Stimulated activated CD4-positive, alpha-beta T cell treated with anti-CD3 and anti-CD28 coated beads, Interleukin-2, amount 100 ng/mL, for 4 hours (primary cell): ENCODE measurements at places on chromosomes 6 and 20.

- no peak for DNase-seq
These were observed 837 bp downstream of the TRAM2 start for GRCh38 chr6:52576054-52576391.

DNA sequence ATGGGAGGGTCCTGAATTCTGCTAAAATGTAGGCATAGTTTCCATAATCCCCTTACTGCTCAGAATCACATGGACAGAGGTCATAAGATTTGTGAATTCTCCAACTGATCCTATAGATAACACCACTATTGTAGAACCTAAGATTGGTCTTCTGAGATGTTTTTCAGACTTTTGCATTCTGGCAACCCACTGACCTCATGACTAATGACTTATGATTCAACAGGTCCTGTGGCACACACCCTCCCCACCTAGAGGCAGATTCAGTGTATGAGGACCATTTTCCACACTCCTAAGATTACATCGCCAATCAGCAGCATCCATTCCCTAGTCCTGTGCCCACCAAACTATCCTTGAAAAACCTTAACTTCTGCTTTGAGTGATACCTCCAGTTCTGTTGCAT lies 207.2 kb downstream of the BTBD9 start:
- no peak for DNase-seq

DNA sequence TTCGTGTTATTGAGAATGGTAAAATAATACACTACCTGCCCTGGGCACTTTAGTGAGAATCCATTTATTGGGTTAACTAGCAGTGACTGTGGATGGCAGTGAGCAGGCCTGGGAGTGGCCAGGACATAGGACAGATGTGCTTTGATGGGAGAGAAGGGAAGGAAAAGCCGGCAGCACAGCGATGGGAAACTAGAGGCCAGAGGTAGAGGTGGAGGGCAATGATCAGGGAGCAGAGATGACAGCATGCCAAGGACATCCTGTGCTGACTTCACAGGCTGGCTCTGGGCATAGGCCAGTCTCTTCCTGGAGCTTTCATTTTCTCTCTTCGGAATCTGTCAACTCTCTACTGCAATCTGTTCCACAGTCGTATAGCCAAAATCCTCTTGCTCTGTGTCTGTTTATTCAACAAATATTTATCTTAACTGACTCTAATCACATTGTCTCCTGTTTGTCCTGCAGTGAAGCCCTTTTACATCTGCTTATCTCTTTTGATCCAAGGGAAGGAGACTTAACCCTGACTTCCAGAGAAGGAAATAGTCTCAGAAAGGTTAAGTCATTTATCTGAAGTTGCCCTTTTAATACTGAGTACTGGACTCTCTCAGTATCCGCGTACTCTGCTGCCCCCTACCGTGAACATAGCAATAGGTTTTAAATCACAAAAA lies 18.4 kb upstream of the MMP24 start:
- DNase-seq = peak; percentile 70

DNA sequence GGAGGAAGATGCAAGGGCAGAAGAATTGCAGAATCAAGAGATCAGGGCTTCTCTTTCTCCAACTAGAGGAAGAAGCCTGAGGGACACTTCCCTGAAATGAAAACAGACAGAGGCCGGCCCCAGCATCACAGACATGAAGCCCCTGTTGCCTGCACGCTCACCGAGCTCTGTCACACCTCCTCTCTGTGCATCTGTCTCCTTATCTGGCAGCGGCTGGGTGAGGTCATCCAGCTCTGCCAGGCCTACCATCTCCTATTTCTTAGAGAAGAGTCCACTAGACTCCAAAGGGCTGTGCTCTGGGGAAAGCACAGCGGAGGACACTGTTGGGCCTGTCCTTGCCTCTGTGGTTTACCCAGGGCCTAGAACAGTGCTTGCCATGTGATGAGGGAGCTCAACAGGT lies 71.9 kb upstream of the MLN start:
- DNase-seq = no peak

DNA sequence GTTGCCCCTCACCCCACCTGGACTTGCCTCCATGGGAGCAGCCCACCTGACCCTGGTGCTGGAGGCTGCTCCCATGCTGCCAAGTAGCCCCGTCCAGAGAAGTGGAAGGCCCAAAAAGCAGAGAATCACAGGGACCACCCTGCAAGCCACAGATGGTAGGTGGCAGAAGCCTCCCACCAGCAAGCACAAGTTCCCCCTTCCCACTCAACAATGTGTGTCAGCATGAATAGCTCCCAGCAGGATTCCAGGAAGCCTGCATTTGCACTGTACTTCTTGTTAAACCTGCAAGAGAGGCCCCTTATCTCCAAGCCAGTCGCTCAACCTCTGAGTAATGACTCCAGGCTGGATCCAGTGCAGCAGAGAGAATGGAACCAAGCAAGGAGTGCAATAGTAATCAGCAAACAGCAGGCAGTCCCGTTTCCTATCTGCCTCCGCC lies 180.8 kb upstream of the CST7 start:
- DNase-seq = no peak

DNA sequence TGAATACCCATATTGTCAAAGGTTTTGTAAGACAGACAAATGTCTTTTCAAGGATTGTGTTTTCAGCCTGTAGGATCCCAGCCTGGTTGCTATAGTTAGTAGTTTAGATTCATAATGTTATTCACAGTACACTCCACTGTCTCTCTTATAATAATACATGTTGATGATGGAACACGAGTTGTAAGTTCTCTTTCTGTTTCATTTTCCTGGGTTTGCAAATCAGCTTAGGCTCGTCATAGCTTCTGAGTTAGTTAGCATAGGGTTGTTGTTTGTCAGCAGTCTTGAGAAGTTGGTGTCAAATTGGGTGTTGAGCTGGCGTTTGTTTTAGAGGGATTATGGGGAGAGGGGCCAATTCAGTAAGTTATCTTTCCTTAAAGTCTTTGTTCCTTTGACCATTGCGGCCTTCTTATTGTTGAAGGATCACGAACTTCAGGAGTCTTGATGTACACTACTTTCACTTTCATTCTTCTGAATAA lies 45.8 kb downstream of the QKI start:
- peak; percentile 4 for DNase-seq

GRCh38 chr6:2914318-2914660 lies 11.2 kb upstream of the SERPINB9 start:
- DNase-seq = no peak

GRCh38 chr20:859751-860231 lies 26.3 kb downstream of the FAM110A start:
- DNase-seq = no peak

DNA sequence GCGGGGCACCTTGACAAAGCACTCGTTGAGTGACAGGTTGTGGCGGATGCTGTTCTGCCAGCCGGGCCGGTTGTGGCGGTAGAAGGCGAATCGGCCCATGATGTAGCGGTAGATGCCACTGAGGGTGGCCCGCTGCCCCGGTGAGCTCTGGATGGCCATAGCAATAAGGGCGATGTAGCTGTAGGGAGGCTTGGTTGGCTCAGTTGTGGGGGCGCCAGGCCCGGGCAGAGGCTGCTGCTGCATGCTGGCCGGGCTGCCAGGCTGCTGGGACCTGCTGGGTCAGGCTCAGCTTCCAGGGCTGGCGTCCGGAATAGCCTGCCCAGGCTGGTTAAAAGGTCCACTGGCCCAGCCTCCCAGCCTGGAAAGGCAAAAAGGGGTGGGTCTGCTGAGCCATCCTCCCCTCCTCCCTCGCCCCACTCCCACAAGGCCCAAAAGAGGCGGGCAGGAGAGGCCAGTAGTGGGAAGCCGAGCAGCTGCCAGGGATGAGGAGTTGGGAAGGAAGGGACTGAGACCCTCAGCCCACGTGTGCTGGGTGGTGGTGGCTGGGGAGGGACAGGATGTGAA lies at the start of gene FOXS1:
Gene FOXS1, minus strand, starts transcription at position 305 of the 564 bp plus-strand sequence. Its CDS starts 62 bp downstream, at position 243.
- no peak for DNase-seq

DNA sequence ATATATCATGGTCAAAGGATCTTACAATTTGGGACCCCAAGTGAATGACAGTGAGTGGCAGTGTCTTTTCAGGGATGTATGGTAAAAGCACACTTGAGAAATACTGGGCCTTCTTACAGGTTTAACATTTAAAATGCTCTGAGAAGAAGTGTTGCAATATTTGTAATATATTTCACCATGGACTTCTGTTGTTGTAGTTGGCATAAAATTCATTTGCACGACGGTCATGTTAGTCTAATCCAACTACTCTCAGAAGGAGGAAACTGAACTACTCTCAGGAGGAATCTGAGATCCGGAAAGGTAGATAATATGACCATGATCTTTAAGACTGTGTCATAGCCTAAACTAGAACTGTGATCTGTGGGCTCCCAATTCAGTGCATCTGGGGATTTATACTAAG lies 700.1 kb downstream of the HDGFL1 start:
- no peak for DNase-seq

- no peak for DNase-seq
These were observed 63.9 kb downstream of the MTHFD1L start for GRCh38 chr6:150929416-150929815.

DNA sequence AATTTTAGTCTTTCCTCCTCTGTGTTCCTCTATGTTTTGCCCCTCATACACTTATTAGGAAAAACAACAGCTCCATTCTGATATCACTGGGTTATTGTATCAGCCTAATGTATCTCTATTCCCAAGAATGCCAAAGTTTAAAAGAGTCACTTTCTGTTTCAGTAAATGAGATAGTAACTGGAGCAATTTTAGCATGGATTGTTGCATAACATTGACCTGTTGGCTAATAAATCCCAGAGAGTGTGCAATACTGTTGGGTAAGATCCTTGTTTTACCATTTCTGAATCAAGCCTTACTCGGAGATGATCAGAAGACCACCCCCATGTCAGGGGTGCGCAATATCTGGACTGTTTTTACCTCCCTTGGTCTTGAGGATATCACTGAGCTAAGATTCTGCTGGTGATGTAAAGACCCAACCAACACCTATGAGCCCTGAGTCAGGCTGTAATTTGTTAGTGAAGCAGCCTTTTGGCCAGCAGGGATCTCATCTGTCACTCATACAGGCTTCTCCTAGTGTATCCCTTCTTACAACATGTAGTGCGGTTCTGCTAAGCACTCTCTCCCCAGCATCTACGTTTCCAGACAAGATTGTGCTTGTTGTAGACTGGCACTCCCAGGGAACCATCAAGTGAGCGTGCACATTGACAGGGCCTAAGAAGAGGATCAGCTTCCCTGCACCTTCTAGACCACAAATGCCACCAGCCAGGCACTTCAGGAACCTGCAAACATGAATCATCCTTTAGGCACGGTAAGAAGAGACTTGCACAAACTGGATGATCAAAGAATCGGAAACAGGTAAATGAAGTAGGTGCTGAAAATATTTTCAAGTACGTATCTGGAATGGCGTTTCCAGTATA lies 11.5 kb upstream of the IPCEF1 start:
- DNase-seq = no peak

- no peak for DNase-seq
These were observed 69.1 kb downstream of the FOXA2 start for GRCh38 chr20:22515264-22515663.

- no peak for DNase-seq
These were observed 133.5 kb upstream of the TMEM170B start for GRCh38 chr6:11404081-11404480.

- DNase-seq = no peak
These were observed 168.0 kb upstream of the PHACTR1 start for GRCh38 chr6:12548526-12548925.

DNA sequence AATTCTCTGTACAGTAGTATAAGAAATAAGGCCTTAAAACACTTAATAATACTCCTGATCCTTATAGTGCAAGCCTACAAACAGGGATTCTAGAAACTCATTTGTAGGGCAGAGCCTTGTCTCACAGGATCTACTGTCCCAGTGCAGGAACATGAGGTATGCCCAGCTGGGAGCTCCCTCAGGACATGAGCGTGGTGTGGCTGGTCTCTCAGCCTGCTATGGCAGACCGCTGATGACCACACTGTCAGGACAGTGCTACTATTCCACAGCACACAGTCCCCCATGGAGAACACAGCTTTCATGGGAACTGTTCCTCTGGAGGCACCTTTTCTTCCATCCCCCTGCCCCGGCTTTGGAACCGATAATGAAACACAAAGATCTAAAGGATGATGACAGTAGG lies 53.0 kb downstream of the SERAC1 start:
- DNase-seq = no peak

DNA sequence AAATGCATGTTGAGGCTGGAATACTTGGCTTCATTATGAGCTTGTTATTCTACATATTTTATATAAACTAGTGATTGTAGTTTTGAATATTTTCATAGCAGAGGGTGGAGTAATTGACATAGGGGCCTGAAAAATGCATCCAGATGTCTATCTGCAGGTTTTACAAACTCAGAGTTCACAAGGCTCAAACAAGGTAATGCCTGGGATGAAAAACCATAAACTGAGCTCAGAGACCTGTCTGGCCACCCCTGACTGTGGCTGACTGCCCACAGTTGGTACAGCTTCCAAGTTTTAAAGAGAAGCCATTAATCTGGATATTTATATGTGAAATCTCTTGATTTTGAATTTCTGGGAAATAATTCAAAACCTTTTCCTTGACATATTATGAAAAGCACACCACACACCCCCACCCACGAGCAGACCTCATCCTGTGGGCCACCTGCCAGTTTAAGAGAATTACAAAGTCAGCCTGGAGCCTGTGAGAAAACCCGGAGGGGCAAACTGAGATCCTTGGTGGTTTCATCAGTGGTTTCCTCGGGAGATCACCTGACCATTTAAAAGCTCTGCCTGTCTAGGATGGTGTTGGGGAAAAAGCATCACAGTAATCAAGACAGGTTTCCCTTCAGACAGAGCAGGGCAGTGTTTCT lies 230.1 kb downstream of the SAMD5 start:
- DNase-seq = no peak

GRCh38 chr6:140078561-140079125 lies 704.2 kb upstream of the CITED2 start:
- DNase-seq = no peak

GRCh38 chr20:12311094-12311865 lies 393.6 kb downstream of the BTBD3 start:
- DNase-seq = no peak

DNA sequence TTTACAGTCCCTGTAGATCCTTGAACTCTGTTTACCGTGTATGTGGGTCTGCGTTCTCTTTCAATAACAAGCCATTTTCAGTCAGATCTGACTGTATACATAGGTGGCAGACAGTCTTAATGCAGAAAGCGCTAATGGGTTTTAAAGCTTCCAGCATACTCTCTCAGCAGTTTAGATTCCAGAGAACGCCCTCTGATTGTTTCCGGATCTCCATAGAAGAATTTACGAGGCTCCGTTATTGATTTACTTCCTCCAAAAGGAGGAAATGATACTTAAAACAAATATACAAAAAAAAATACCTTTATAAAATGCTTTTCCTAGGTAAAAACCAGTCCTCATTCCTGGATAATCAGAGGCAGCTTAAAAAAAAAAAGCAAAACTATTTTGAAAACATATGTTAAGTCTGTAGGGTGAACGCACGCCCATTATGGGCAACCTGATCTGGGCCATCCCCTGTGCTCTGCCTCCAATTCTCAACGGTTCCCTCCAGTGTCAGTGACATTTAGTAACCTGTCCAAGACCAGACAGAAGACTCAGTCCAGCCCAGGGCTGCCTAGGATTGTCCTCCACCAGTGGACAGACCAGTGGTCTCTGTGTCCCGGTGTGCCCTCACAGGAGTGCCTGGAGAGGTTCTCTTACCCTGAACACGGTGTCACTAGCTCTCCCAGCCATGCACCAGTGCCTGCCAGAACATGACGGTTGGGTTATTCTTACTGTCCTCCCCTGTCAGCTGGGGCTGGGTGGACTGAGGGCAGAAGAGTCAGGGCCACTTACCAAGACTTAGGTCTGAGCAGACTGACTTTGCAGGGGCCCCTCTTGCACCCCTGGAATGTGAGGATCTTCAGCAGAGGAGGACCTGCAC lies 217.3 kb downstream of the ARID1B start:
- no peak for DNase-seq
